ENCODE measurements at places on chromosomes 3 and 15.

- DNase-seq = no peak
These were observed at the start of gene CSTA for GRCh38 chr3:122324871-122325323. TSS of gene CSTA (plus strand) at chr3:122325248. CDS start at chr3:122325293, 45 bp downstream.

DNA sequence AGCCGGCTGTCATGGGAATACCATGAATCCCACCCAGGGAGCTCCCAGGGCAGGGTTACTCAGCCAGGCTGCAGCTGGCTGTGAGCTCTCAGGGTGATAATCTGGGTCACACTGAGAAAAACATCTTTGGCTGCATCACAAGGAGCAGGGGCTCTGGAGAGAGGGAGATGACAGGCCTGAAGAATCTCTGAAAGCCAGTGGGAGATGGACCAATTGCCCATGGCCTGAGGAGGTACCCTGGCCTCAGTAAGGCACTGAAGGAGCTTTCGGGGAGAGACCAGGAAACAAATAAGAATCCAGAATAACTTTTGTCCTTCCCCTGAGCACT, 28.2 kb upstream of the GOLGA6C start:
- DNase-seq = no peak

- DNase-seq = no peak
These were observed 651 bp downstream of the PLSCR2 start for GRCh38 chr3:146468671-146469149.

DNA sequence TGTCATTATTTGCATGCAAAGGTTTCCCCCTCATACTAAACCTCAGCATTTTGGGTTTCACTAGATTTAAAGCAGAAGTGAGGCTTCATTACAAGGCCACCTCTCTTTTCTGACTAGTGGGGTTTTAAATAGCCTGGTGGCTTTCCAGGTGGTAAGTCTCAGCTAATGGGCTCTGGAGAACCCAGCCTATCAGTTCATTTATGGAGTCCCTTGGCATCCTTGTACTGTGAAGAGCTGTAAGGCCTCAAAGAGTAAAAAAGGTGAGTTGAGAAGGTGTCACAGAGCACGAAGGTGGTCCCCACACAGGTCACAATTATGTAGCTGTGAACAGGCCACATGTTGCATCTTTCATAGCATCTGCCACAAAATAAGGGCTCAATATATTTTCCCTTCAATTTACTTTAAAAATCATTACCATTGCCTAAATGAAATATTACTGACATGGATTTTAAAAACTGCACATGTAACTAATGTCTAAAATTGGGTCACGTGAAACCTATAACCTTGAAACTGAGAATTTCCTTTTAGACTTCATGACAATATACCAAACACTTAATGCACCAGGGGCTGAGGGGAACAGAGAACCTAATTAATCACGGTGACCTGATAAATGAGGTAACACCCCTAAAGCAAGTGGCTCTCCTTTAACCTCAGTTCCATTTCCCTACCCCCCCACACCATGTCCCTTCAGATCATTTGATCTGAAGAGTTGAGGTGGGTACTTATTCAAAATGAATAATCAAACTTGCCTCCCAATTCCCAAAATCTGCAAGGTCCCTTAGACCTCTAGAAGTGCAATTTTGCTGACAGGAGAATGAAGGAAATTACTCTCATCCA, 1.3 kb downstream of the NGLY1 start:
- no peak for DNase-seq

GRCh38 chr3:44240061-44240460, 1.6 kb upstream of the TOPAZ1 start:
- no peak for DNase-seq

DNA sequence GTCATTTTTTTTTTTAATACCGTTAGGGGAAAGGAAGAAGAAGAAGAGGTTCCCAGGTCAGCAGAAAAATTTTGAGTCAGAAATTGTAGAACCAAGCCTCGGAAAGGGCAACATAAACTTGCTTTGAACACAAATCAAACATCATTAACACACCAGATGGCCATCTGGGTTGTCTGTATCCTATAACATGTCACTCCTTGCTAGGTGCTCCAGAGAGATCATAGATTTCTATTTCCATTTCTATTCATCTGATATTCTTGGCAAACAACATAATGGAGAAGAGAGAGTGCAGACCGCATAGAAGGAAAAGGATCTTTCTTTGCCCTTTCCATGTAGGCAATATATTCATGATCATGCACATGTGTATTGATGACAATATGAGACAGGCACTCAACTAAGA, 129.5 kb upstream of the STT3B start:
- no peak for DNase-seq

- no peak for DNase-seq
These were observed 297.9 kb downstream of the OTOL1 start for GRCh38 chr3:161794551-161794950.

GRCh38 chr15:76863123-76863522, 42.0 kb downstream of the SCAPER start:
- no peak for DNase-seq

DNA sequence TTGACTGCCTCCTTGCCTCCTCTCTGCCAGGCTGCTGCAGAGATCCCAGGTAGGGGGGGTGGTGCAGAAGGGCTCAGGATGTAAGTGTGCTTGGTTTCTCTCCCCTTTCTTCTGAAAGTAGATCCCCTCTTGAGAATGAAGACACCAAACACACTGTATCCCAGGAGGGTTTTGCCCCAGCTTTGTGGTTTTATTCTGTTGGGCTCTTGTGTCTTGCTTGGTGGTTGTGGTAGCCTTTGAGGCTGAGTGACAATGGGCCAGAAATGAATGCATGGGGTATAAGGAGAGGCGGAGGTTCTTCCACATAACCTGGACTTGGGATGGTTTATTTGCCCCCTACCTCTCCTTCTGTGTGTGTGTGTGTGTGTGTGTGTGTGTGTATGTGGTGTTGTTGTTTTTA, 5.7 kb downstream of the PDIA5 start:
- no peak for DNase-seq

DNA sequence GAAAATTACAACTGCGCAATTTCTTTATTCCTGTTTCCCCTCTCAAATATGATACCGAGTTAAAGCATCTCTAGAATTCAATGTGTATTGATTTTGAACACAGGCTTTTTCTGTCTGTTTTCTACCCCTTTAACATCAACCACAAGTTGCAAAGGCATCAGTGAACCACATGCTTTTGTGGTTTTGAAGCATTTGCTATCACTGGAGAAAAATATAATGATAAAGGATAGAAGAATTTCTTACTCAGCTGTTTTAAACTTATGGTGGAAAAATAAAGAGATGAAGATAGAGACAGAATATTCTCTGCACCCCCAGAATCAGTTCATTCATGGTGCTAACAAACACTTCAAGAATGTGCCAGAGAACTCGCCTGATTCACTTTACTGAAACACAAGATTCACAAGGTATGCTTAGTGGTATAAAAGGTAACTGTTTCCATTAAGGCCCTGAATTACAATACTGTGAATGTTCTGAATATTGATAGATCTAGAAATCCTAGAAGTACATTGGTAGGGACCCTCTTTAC, 9.5 kb upstream of the DPPA4 start:
- no peak for DNase-seq

DNA sequence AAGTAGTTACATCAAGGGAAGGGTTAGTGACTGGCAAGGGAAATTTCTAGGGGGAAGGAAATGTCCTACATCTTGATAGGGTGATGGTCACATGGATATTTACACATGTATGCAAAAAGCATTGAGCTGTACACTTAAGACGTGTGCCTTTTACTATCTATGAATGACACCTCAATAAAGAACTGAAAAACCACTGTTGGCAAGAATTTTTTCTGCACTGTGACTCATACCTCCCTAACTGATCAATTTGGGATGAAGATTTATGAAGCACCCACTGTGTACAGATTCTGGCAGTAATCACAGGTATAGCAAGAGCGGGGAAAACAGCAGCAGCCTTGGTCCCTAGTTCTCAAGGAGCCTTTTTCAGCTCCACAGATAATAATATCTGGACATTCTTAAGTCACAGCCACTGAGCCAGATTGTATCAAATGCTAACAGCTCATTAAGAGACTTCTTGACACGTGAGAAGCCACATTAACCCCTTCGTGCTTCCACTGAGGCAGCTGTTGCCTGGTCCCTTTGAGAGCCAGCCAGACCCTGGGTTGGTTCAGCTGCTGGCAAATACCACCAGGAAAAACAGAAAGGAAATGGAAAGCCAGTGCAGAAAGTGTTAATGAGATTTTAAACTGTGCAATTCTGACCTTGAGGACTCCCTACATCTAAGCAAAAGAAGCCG, 32.0 kb upstream of the GALNT15 start:
- no peak for DNase-seq

DNA sequence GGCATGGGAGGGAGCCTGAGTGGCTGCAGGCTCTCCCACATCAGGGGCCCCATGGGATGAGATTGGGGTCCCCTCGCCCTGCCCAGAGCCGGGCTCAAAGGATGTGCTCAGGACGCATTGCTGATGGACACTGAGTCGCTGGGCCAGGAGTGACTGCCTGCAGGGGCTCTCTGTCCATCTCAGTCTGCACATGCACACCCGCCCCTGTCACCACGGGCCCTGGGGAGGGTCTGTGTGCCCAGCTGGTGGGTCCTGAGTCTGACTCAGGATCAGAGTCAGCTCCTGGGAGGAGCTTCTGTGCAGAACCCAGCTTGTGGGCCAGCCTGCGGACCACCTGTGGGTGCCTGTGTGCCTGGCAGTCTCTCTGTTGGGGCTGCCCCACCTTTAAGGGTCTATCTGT, 18.1 kb downstream of the STAB1 start:
- DNase-seq = no peak

DNA sequence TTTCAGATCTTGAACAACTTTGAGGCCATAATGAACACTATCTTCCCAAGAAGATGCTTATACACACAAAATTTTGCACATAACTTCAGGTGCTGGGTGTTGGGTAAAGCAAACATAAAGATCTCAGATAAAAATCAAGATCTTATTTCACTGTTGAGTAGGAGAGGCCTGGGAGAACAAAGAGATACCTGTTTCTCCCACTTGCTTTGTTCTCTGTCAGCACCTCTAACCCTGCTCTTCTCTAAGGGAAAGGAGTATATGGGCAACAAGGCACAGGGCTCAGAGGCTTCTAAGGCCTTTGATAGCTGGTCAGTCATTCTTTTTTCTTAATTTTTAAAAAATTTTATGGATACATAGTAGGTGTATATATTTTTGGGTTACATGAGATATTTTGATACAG, 3.6 kb upstream of the GK5 start:
- DNase-seq = no peak

GRCh38 chr15:81575436-81576123, 201.6 kb upstream of the TMC3 start:
- no peak for DNase-seq

- DNase-seq = peak; percentile 26
These were observed 64.5 kb downstream of the ZNF148 start for GRCh38 chr3:125310623-125311081.

DNA sequence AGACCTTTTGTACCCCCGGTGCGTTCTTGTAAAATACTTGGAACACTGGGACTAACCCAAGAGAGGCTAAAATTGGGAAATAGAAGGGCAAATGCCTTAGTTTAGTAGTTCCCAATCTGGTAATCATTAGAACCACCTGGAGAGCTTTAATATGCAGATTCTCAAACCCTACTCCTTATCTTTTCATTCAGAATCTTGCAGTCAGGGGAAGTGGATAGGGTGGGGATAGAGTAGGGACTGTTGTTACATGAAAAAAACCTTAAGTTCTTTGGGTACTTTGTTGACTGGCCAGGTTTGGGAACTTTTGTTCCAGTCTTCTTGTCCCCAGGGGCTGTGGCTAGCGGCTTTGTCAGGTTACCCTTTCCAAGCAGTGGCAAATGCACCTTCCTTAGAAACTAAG, 15.9 kb downstream of the MAPKBP1 start:
- DNase-seq = no peak

DNA sequence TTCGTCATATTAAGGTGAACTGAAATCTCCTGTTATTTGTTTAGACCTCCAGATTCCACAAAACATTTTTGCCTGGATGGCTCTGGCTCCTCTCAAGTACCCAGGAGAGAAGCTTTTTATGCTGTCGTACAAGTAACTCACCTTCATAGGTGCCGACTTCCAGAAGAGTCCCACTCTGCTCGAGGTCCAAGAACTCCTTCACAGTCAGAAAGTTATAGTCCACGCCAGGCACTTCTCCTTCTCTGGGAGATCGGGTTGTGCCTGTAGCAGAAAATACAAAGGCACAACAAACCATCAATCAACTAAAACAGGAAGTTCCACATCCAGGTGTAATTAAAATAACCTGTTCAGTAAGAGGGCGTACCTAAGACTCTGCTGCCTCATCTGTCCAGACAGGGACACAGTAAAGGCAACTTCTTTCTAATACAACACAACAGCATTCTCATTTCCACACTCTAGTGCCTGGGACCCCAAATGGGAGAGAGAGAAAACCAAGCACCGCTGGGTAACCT, 545.3 kb downstream of the MAGI1 start:
- no peak for DNase-seq

DNA sequence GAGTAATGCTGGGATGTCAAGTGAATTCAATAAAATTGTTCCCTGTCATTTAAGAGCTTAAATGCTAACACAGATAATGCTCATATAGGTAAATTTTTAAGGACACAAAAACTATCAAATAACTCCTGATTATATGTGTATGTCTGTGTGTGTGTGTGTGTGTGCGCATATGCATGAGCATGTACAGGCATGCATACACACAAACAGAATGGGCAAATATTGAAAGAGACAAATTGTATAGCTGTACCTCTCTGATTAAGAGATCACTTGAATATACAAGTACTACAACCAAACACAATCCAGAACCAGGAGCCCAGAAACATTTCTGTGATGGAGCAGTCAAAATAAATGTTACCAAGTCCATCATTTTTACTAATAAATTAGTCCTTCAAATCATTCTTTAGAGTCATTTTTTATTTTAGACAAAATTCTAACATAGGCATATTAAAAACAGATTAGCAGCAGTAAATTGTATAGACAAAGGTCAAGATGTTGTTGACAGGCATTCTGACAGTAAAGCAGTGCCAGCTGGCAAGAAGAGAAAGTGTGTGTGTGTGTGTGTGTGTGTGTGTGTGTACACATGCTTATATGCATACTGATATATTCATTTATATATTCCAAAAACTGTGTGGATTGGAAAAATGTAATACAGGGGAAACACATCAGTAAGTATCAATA, 145.3 kb downstream of the CD47 start:
- no peak for DNase-seq

DNA sequence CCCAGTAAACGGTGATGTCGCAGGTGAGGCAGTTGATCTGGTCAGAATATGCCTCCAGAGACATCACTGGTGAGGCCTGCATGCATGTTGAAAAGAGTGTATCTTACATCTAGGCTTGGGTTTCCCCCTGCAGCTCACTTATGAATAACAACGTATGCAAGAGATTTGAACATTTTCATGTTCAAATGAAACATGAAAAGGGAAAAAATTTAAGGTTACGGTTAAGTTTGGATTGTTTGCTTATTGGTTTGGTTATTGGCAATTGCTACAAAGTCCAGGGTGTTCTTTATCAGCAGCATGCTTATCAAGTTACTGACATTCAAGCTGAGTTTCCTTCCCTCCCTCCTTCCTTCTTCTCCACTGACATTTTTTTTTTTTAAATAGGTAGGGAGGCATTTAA, 123.2 kb downstream of the IGF1R start:
- DNase-seq = no peak

DNA sequence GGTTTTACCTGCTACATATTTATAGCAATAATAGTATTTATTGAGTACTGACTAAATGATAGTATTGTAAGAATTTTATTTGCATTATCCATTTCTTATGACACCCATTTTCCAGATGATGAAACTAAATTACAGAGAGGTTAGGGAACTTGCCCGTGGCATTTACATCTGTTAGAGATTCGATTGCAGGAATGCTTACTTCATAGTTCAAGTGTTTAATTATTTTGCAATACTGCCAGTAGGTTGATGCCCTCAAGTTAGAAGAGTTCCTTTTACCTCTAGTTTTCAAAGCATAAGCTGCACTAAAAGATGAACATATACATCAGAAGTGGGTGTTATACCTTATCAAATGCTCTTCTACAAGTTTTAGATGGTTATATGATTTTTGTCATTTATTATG, 362.8 kb upstream of the RGMA start:
- DNase-seq = no peak
